GM12865 (cell line): ENCODE measurements at places on chromosomes 5 and 9.

- DNase-seq, result no peak
These were observed 417.0 kb downstream of the ARHGEF28 start for GRCh38 chr5:74042959-74043358.

DNA sequence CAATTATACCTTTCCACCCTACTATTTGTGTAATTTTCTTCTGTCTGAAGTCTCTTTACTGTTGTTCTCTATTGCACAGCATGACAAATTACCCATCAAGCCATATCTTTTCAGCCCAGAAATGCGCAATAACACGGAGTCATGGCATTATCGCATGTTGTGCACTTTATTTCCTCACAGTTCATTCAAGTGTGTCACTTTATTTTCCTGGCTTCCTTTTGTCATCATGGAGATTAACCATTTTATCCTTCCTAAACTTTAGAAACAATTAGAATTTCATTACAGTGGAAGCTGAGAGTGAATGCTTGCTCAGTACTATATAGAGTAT lies 41.3 kb upstream of the MEF2C start:
- no peak for DNase-seq

GRCh38 chr9:122797316-122798063 lies 2.4 kb upstream of the OR1K1 start:
- DNase-seq, result no peak

DNA sequence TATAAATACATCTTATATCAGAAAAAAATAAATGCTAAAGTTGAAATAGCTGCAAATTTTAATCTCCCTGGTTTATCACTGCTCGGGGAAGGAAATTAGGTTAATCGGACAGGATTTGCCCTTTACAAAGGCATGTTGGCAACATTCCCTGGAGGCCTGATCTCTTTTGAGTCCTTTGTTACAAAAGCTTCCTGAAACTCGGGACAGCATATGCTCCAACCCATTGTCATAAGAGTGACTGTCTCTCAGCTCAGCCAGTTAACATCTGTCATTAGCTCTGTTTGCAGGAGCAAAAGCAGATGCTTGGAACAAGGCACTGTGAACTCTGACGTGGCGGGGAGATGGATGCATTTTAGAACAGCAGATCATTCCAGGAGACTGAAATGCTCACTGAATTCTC lies 80.6 kb downstream of the MYO10 start:
- no peak for DNase-seq

DNA sequence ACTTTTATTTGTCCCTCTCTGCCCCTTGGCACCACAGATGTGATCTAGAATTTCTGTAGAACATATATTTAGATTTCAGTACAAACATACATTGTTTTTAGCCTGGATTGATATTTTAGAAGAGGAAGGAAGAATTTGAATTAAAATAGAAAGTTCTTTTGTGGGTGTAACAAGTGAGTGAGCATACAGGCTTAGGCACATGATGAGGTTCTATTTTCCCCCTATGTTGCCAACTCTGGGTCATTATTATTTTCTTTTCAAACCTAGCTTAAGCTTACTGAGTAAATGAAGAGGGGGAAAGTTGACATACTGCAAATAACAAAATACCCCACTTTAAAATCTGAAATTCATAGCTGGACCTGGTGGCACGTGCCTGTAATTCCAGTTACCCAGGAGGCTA lies 102.9 kb downstream of the GCNT1 start:
- DNase-seq, result no peak

- DNase-seq, result no peak
These were observed 96.8 kb downstream of the OR2K2 start for GRCh38 chr9:111232997-111233790.

GRCh38 chr5:74257060-74257527 lies 383.4 kb downstream of the ENC1 start:
- no peak for DNase-seq

DNA sequence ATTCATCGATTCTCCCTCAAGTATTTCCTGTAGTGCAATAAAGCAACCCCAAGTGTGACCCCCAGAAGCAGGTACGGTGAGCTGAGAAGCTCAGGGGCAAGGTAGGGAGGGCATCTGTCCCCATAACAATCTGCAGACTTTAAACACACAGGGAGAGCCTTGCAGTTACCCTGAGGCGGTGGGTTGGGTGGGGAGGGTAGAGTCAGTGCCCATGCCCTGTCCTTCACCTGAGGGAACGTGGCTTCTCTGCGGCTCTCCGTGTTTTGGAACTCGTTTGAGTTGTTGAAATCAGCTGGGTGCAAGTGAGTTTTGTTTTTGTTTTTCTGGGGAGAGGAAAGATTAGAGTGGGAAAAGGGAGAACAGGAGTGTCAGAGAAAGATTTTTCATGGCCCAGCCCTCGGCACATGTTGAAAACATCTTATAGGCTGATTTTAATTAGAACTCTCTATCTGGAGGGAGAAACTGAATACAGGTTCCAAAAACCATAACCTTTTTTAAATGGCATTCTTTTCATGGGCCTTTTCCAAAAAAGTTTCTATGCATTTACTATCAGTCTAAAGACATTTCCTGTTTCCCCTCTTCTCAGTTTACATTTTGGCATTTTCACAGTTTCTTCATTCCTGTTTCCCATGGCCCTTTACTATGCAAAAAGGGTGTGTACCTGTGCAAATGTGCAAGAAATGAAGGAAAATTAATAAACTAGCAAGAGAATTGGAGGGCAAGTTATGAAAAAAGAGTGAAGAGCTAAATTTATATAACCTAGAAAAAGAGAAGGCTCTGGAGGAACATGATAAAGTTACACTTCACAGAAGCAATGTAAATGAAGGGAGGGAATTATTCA lies 266.5 kb upstream of the VLDLR start:
- no peak for DNase-seq

GRCh38 chr5:133234273-133234672 lies 182.5 kb downstream of the HSPA4 start:
- DNase-seq, result no peak
